ENCODE measurements at places on chromosomes 16 and 17. TPM values are rescaled to one million over a fixed set of nuclear protein-coding genes. Genes with fewer than 3 reads are reported as not detected.

DPH1 gene
- total RNA-seq = 29.7 TPM

NACA2 gene
- total RNA-seq = not detected

NPIPB6 gene
- 1.5 TPM for total RNA-seq

MYH2 gene
- 0.05 TPM for total RNA-seq

CCL3 gene
- not detected for total RNA-seq

CLEC18A gene
- total RNA-seq = 3.1 TPM

CBX8 gene
- total RNA-seq = 16.5 TPM

WNT9B gene
- not detected for total RNA-seq

ZPBP2 gene
- not detected for total RNA-seq

KRTAP9-8 gene
- not detected for total RNA-seq

SCARF1 gene
- total RNA-seq = 1.1 TPM

KLHDC4 gene
- total RNA-seq = 57.0 TPM

All from neural crest cell (in vitro differentiated cells).